Activated naive CD4-positive, alpha-beta T cell (primary cell): ENCODE measurements at places on chromosomes 2 and 18.
A peak's percentile ranks its signal among the peaks of the same experiment; 100 is the strongest.

DNA sequence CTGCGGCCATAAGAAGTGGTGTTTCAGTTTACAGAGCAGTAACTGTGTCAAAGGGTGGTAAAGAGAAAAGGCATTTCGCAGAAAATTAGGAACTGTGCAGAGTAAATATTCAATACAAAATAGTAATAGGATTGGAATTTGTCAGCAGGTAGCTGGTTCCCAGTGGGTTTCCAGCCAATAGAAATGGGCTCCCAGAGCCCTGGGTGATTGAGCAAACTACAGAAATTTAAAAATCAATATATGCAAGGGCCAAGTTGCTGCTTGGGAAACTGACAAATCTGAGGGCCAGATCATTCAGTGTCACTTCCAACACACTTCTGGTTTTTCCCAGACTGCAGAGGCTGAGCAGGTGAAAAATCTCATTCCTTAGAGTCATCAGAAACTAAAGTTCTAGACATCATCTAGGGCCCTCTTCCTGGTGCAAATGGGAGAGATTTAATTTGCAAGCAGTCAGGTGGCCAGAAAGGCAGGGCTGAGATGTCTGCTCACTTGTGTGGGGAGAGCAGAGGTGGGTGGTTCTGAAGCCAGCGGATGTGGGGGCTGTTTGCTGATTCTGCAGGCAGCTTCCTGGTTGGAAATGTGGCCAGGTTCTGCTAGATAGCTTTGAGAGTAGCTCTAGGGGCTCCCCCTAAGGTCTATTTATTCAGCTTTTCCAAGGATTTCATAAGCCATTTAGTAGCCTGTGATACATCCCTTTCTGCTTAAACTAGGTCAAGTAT is 182.4 kb downstream of the NCK2 start:
- DNase-seq = peak; percentile 20

- DNase-seq = no peak
These were observed 81.1 kb upstream of the CD226 start for GRCh38 chr18:70028734-70029133.

- no peak for DNase-seq
These were observed 107.3 kb downstream of the PLCL1 start for GRCh38 chr2:197911667-197912066.

- no peak for DNase-seq
These were observed 92.7 kb downstream of the FAM124B start for GRCh38 chr2:224309176-224309575.

GRCh38 chr2:136765256-136766072 is at the start of gene THSD7B:
Gene THSD7B (plus strand): TSS chr2:136765545. CDS start chr2:136882179, 116,634 bp downstream.
- DNase-seq = no peak

DNA sequence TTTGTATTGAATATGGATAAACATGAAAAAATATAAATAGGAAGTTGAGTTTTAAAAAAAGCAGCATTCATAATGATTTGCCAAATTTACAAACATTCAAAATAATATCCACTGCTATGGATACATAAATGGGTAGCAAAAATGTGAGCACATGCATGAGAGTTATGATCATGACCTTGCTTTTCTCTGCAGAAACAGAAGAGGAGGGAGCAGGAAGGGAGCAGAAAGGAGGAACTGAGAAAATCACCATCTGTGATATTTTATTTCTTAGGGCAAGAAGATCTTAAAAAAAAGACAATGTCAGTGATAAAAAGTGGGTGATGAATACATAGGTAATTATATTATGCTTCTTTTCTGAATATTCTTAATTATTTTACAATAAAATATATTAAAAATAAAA is 17.7 kb upstream of the CCDC93 start:
- no peak for DNase-seq

DNA sequence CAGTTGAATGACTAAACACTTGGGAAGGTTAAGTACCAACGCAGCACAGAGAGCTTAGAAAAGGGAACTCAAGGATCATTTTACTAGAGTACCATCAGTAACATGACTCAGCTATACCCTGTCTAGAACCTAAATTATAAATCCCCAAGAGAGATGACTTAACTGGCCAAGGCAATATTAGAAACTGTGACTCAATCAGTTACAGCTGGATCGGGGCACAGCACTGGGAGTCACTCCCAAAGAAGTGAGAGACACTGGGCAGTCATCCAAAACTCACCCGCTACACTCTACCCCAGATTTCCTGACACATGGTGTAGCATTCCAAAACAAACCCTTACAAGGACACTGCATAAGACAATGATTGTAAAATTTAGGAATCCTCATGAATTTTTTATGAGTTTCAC is 17.7 kb downstream of the IWS1 start:
- no peak for DNase-seq

- peak; percentile 31 for DNase-seq
These were observed 1.8 kb upstream of the BCL11A start for GRCh38 chr2:60555066-60555782.

DNA sequence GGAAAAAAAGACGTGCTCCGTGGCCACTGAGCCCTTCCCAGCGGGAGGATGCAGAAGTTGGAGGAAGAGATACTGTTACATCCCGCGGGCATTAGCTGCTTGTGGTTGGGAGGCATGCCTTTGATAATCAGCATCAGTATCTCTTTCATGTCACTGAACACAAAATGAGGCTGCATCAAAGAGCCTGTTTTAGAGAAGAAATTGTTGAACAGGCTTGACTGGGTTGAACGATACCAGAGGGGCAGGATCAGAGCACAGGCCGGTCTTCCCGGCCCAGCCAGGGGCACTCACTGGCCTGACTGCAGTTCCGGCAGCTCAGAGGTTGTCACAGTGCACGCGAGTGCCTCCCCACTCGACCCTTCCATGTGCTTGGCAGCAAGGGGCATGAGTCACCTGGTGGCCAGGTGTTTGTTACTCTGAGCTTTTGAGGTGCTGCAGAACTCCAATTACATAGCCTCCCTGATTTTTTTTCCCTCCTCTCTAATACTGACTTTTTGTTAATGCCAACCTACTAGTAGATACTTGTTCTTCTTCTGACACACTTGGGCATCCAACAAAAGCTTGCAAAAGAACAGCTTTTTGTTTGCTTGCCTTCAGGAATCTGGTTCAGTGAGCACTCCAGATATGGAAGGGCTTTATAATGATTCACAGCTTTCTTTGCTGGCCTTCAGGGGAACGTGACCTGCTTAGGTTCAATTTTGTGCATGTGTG is 121.6 kb downstream of the VAPA start:
- DNase-seq = no peak

GRCh38 chr18:40917056-40917455 is 1038.0 kb upstream of the PIK3C3 start:
- no peak for DNase-seq

- DNase-seq = peak; percentile 1
These were observed 1.4 kb downstream of the RAB11FIP5 start for GRCh38 chr2:73111073-73112025.

- no peak for DNase-seq
These were observed 144.6 kb upstream of the ASB18 start for GRCh38 chr2:236408786-236409185.

GRCh38 chr2:38900726-38901125 is 11.1 kb downstream of the ARHGEF33 start:
- no peak for DNase-seq

DNA sequence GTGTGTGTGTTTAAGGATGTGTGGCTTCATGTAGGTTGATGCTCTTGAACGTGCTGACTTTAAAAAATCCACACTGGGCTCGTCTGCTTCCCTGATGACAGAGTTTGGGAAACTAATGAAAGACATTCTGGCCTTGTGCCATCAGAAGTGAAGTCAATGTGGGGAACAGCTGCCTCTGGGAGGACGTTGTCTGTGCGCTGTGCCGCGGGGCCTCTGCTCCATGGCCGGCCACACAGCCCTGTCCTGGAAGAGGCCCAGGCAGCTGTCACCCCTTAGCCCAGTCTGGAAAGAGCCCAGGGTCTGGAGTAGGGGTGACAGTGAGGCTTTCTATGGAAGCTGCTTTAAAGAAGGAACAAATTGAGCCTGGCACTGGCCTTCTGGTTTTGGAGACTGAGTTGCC is 155.8 kb downstream of the SH3RF3 start:
- no peak for DNase-seq

DNA sequence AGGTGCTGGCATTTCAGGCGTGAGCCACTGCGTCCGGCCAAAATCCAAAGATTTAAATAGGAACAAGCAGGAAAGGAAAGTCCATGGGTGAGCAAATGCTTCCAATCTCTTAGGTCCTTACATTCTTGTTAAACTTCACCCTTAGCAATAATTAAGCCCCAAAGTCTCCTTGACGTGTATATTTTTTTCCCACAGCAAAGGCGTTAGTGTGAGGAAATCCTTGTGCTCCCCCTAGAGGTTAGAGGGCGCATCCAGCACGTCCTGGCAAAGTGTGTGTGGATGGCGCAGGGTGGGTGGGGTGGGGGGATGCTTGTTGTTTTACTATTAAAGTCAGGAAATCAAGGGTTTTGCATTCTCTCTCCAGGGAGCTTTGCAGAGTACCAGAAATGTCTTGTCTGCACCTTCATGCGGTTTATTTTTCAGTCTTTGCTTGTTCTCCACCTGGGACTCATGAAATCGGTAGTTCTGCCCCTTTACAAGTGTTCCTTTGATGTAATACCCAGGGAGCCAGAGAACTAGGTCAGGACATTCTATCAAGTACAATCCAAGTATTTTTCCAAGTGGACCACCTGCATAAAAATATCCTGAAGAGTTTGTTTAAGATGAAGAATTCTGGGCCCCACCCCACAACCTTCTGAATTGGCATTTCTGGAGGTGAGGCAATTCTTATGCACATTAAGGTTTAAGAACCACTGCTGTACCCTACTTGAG is 22.2 kb upstream of the ITSN2 start:
- DNase-seq = no peak

DNA sequence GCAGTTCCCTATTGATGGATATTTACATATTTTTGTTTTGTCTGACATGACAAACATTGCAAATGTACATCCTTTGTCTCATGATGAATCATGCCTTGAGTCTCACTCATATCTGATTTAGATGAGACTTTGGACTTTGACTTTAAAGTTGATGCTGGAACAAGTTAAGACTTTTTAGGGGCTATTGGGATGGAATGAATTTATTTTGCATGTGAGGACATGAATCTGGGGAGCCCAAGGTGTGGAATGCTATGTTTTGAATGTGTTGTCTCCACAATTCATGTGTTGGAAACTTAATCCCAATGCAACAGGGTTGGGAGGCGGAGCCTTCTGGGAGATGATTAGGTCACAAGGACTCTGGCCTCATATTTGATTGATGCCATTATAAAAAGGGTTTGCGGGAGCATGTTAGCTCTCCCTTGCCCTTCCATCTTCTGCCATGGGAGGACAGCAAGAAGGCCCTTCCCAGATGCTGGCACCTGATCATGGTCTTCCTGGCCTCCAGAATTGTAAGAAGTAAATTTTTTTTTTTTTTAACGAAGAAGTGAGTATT is 29.1 kb upstream of the INO80D start:
- no peak for DNase-seq

DNA sequence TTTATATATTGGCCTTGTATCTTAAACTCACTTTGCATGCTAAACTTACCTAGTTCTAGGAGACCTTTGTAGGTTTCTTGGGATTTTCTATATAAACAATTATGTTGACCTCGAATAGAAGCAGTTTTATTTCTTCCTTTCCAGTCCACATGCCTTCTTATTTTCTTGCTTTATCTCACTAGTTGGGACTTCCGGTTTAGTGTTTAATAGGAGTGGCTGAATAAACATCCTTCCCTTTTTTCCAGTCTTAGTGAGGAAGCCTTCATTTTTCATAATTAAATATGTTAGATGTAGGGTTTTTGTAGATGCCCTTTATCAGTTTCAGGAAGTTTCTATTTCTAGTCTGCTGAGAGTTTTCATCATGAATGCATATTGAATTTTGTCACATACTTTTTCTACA is 347.3 kb upstream of the HNRNPA3 start:
- no peak for DNase-seq

GRCh38 chr2:65367524-65367923 is 64.9 kb downstream of the SPRED2 start:
- DNase-seq = no peak

- no peak for DNase-seq
These were observed 36.9 kb downstream of the KIF1A start for GRCh38 chr2:240782886-240783818.

GRCh38 chr18:13900633-13901032 is 14.7 kb downstream of the MC2R start:
- DNase-seq = no peak

- no peak for DNase-seq
These were observed 109.8 kb upstream of the CHRNA1 start for GRCh38 chr2:174874085-174874484.

DNA sequence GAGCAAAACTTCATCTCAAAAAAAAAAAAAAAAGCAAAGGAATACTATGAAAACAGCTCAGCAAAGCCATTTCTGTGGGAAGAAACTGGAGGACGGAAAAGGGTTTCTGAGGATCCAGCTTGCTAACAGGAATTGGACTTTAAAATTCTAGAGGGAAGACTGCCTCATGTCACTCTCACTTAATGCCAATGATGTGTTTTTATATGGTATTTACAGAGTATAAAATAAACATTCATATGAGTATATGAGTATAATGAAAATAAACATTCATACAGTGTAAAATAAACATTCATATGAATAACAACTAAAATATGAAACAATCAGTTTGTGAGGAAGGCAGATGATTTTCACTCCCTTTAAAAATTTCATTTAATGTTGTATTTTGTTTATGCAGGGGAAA is 43.9 kb downstream of the CHMP3 start:
- DNase-seq = no peak

DNA sequence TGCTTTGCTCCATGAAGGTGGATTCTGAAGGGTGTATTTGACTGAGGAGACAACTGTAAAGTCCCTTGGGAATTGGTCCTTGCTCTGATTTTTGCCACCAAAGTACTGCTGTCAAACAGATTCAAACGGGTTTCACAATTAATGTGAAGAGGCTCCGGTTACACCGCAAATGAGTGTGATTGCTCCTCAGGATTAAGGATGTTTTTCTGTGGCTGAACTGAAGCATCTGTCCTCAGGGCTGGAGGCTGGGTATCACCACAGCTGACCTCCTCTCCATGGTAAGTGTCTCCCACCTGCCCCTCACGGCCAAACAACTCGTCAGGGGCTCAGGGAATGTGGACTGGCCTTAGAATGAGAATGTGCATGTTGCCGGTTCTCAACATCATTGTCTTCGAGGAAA is 130.4 kb upstream of the NDUFV2 start:
- no peak for DNase-seq

- no peak for DNase-seq
These were observed 27.2 kb upstream of the COBLL1 start for GRCh38 chr2:164868563-164869419.

GRCh38 chr2:43927442-43927841 is 68.3 kb downstream of the LRPPRC start:
- no peak for DNase-seq

GRCh38 chr18:39523281-39523680 is 1957.7 kb upstream of the CELF4 start:
- DNase-seq = no peak

GRCh38 chr2:68911709-68912108 is 40.5 kb upstream of the BMP10 start:
- no peak for DNase-seq

GRCh38 chr18:41905786-41906527 is 49.1 kb upstream of the PIK3C3 start:
- no peak for DNase-seq

GRCh38 chr18:6370886-6371635 is 43.6 kb downstream of the L3MBTL4 start:
- DNase-seq = no peak
